Activated CD4-positive, alpha-beta T cell treated with anti-CD3 and anti-CD28 coated beads, Interleukin-2, amount 50 U/mL, for 16 hours (primary cell): ENCODE measurements at places on chromosomes 6 and 20.

DNA sequence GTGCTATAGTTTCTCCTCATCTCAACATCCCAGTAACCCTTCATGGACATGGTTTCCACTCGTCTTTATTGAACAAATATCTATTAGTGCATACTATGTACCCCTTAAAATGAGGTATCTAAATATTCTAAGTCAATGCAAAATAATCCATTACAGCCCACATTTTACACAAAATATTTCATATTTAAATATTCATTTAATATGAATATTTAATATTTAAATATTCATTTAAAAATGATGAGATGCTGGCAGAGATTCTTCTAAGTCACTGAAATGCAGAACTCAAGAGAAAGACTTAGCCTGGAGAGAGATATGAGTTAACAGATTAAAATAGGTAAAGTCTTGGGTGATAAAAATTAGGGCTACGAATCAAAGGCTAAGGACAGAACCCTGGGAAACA lies 17.9 kb downstream of the EPB41L2 start:
- no peak for DNase-seq

- no peak for DNase-seq
Measured at GRCh38 chr6:37492236-37492972, 7.3 kb downstream of the CCDC167 start.

DNA sequence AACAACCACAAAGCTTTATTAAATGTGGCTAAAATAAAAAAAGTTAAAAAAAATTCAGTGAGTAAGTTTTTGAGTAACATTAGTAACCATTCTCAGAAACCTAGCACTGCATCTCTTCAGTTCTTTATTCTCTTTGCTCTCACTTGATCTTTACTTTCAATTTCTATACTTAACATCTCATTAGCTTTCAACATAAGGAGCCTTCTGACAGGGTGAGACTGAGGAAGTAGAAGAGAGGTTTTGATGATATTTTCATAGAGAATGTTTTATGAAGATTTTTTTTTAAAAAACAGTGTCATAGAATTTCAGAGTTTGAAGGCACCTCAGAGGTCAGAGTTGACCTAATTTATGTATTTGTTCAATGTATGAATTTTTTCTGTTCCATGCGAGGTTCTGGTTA lies 60.8 kb downstream of the FAM83B start:
- DNase-seq, result no peak

GRCh38 chr6:40671001-40671693 lies 84.0 kb upstream of the LRFN2 start:
- no peak for DNase-seq

DNA sequence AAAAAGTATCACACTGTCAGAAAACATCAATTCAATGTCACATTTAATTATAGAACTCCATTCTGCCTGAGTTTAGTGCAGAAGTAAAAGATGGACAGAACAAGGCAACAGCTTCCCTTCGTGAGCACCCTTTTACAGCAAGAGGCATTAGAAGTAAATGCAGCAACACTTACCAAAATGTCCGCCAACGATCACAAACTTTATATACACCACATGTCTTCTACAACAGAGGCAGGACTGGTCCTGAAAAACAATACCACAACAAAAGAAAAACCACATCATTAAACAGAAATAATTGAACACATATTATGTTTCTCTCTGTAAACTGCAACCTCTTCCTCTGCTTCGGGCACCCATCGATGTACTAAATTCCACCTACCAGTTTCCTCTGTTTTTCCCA lies 92.9 kb downstream of the FYN start:
- no peak for DNase-seq

- DNase-seq, result no peak
Measured at GRCh38 chr6:64717281-64717680, 989.7 kb downstream of the EYS start.

- DNase-seq, result no peak
Measured at GRCh38 chr6:16352258-16352635, 113.9 kb downstream of the GMPR start.

DNA sequence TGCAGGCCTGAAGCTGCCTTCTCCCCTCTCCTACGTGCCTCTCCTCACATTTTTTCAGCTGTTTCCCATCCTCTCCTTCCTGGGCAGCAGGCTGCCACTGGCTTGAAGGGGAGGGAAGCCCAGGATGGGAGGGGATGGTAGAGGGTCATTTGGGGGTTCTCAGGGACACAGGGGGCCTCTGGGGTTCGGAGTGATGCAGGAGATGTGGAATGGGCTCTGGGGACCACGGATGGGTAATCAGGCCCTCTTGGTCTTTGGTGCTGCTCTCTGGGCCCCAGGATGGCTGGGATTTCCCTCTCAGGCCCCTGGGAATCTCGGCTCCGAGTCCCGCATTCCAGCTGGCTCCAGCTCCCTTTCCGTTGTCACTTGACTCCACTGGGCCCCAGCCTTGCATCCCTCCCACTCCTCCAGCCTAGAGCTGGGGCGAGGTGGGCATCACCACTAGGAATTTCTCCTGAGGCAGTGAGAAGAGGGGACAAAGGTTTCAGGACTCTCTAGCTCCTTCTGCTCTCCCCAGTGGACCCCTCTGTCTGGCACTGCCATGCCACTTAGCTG lies 2.0 kb upstream of the DDR1 start:
- no peak for DNase-seq

DNA sequence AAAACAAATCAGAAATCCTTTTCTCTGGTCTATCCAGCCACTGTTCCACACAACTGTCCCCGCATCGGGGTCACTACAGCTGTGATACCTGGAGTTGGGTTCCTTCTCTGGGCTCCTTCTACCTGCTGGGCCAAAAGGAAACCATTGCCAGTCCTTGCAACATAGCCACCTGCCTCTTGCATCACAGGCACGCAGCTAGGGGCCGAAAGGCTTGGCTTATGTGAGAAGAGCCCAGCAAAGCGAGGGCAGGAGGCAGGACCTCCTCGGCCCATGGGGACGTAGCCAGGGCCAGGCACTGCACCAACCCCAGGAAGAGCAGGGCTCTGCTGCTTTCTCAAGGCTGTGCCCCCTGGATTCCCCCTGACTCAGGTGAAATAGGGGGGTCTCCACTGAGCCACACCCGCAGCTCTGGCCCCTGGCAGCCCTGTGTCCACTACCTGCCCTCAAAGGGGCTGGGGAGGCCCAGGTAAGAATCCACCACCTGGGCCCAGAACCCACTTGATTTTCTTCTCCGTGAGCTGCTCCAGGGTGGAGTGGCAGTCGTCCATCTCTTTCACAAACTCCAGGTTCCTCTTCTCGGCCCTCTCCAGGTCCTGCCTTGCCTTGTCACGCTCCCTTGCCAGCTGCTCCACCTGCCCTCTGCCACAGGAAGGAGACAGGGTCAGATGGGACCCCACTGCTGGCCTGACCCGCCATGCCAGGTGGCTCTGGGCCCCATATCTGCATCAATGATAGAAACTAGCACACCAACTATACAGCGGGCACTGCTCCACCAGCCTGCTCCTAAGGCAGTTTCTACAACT lies 88.9 kb downstream of the GINS1 start:
- DNase-seq, result no peak

DNA sequence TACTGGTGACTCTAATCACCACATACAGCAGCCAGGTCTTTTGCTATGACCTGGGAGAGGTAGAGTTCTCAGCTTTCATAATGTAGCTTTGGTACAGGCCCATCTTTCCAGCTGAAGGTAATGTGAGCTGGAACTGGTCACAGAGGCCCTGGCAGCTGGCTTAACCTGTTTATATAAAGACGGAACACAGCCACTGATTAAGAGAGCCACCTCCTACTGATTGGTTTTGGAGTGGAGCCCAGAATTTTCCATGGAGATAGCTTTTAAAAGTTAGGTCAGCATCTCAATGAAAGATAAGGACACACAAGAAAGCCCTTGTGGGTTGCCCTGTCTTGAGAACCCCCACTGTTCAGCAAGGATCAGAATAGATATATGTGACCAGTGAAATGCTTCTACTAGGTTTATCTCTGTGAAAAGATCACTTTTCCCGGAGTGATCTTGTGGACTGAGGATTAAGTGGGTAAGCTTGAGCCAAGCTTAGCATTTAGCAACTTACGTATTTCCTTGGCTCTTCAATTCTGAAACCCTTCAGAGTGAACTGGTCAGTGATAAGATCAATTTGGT lies 213.7 kb upstream of the CITED2 start:
- no peak for DNase-seq

DNA sequence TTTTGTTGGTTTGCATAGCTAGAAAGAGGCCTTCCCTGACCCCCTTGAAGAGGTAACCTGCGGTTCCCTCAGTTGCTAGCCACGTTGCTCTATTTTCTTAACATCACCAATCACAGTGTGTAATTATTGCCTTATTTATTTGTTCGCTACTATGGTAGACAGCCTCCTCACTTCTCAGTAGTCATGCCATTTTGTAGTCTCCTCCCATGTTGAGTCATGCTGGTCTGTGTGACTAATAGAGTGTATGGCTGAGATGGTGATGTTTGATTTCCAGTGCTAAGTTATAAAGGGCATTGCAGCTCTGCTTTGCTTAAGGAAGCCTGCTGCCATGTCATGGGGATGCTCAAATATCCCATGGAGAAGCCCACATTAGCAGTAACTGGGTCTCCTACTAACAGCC lies 236.6 kb upstream of the CHD6 start:
- no peak for DNase-seq

GRCh38 chr6:47453372-47453936 lies 24.1 kb upstream of the CD2AP start:
- no peak for DNase-seq

- no peak for DNase-seq
Measured at GRCh38 chr20:56389807-56390206, 2.2 kb downstream of the AURKA start.

DNA sequence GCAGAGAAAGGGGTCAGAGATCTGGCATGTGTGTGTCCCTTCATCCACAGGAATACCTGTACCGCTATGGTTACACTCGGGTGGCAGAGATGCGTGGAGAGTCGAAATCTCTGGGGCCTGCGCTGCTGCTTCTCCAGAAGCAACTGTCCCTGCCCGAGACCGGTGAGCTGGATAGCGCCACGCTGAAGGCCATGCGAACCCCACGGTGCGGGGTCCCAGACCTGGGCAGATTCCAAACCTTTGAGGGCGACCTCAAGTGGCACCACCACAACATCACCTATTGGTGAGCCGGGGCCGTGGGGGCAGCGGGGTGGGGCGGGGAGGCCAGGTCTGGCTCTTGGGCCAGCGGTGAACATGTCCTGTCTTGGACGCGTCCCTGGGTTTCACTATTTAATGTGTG lies 1.1 kb downstream of the MMP9 start:
- no peak for DNase-seq

GRCh38 chr6:134532694-134533624 lies 215.0 kb upstream of the SGK1 start:
- DNase-seq, result no peak

GRCh38 chr20:49636447-49636846 lies 68.5 kb upstream of the PTGIS start:
- no peak for DNase-seq

GRCh38 chr20:40993794-40994540 lies 34.7 kb upstream of the TOP1 start:
- DNase-seq, result no peak

- peak; percentile 31 for DNase-seq
Measured at GRCh38 chr20:51500936-51501335, 41.6 kb downstream of the NFATC2 start.

DNA sequence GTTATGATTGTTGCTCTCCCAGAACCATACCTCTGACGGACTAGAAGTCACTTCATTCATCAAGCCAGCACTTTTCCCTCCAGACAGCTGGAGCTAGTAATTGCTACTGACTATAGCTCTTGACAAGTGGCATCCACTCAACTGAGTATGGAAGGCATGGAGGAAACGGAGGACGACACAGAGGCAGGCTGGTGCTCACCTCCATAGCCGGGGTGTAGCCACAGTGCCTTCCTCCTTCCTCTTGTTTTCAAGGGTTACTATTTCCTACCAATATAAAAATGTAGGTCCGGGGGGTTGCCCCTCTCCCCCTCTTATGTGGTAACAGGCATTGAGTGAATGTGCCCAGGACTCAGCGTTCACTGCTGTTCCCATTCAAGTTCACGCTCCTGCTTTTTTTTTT lies 23.5 kb upstream of the FOXC1 start:
- no peak for DNase-seq

GRCh38 chr6:73614802-73615201 lies 39.0 kb downstream of the SLC17A5 start:
- no peak for DNase-seq

DNA sequence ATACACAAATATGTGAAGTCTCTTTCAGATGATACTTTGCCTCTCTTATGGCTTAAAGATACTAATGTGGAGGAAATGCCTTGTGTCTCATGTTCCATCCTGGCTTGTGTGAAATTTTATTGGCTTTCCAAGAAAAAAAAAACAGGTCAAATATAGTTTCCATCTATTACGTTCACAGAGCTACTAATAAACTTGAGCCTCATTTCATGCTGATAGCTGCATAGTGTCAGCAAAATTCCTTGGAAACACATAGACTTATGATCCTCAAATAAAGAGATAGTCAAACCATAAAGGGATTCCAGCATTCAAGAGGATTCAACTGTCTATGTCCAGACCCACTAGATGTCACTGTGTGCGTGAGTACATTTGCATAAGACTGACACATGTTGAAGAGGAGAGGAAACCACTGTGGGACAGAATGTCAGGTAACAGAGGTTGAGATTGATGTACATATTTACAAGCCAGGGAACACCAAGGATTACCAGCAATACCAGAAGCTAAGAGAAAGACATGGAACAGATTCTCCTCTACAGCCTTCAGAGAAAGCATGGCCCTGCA lies 266.6 kb downstream of the COL12A1 start:
- no peak for DNase-seq

GRCh38 chr20:39670988-39671387 lies 708.8 kb downstream of the DHX35 start:
- DNase-seq, result no peak

- DNase-seq, result peak; percentile 6
Measured at GRCh38 chr6:75932067-75932466, 140.4 kb downstream of the IMPG1 start.

DNA sequence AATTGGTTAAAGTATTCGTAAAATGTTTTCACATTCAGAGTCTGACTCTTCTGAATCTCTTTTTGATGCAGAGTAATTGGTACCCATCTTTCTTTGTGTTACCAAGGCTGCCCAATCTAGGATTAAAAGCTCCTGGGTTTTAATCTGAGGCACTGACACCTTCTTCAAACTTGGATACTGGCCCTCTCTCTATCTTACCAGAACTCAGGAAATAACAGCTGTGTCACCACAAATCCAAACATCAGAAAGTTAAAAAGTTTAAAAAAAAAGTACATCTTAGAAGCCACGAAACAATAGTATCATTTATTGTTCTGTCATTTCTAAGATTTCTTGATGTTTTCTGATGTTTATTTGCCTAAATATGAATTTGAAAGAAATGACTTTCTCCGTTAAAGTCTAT lies 255.5 kb upstream of the RUNX2 start:
- DNase-seq, result no peak

GRCh38 chr20:42734660-42735368 lies 454.9 kb downstream of the PTPRT start:
- DNase-seq, result no peak
